Posterior vena cava (tissue), 2 donors: ENCODE measurements at places on chromosomes 4 and X. TPM values are rescaled to one million over a fixed set of nuclear protein-coding genes. Genes with fewer than 3 reads are reported as not detected.
A peak's percentile ranks its signal among the peaks of the same experiment; 100 is the strongest.

The CNGA1 gene
- 0.57 TPM for total RNA-seq

The ATP1B4 gene
- total RNA-seq, result not detected

The PWWP3B gene
- 0.38 TPM for total RNA-seq

- no peak for DNase-seq
Observed at GRCh38 chr4:163042306-163042705, 124.4 kb downstream of the NAF1 start.

- no peak for DNase-seq
Observed at GRCh38 chrX:135484641-135485289, 35.7 kb upstream of the INTS6L start.

- peak; percentile 90 for DNase-seq
Observed at GRCh38 chr4:185504098-185505047, 30.9 kb downstream of the PDLIM3 start.
